Kidney glomerular epithelial cell (primary cell): ENCODE measurements at places on chromosomes 5 and 9.

- no peak for DNase-seq
These were observed 8.8 kb upstream of the GGTA1 start for GRCh38 chr9:121508415-121508814.

- DNase-seq: no peak
These were observed 379.3 kb downstream of the KDM4C start for GRCh38 chr9:7137040-7137439.

- no peak for DNase-seq
These were observed 685.1 kb downstream of the DTWD2 start for GRCh38 chr5:118303296-118303695.

- DNase-seq: no peak
These were observed 274.2 kb downstream of the BRINP1 start for GRCh38 chr9:119095072-119095471.

DNA sequence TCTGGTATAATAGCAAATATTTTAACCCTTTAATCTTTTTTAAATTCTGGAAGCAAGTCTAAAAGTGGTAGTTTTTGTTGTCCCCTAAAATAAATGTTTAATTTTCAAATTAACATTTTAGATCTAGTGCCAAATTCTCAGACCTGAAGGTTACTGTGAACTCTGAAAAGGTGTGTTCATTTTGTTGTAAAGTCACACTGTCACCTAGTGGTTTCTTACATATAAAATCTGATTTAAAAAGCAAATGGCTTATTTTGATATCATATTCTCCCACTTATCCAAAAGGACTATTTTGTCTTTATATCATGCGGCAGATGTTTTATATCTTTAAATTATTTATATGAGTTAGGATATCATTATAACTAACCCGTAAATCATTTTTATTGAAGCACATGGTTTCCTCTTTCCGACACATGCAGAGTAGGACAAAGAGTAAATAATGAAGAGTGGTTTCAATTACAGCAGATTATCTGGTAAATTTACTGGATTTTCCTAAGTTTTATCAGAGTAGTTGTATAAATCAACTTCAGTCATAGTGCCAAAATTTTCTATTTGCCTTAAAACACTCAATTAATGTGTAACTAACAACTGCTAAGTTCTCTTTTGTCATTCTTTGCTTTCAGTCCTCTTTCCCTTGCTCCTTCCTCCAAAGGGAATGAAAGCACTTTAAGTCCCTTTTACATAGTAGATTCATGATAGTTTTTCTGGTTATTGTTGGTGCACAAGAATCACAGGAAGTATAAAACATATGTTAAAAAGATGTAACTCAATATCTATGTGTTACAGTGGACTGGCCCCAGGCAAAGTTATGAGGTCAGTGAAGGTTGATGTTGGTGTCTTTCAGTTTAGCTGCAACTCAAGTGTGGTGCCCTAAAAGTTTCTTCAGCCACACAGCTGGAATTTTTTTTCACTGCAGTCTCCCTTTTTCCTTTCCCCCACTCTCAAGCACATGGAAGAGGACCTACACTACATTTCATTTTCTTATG, 189.6 kb downstream of the COX7C start:
- no peak for DNase-seq

- DNase-seq: no peak
These were observed 15.4 kb upstream of the UBAP1 start for GRCh38 chr9:34163434-34163833.

- DNase-seq: no peak
These were observed 378.0 kb upstream of the PRR16 start for GRCh38 chr5:120086081-120086480.

DNA sequence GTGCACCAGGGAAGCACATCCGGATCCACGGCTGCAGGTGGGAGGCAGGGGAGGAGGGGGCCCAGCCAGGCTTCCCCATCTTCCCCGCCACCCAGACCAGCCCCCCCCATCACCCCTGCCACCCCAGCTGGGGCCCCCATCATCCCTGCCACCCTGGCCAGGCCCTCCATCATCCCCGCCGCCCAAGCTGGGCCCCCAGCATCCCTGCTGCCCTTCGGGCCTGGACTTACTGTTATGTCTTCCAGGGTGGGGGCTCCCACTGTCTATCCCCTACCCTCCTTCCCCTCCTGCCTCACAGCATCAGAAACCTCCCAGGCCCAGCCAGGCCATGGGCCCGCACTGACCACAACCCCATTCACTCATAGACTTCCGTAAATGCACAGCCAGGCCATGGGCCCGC, 27.5 kb downstream of the SLC6A18 start:
- DNase-seq: no peak

GRCh38 chr5:139878093-139878492, 82.5 kb downstream of the PSD2 start:
- no peak for DNase-seq

- DNase-seq: no peak
These were observed 182.5 kb upstream of the PIK3R1 start for GRCh38 chr5:68033029-68033428.

DNA sequence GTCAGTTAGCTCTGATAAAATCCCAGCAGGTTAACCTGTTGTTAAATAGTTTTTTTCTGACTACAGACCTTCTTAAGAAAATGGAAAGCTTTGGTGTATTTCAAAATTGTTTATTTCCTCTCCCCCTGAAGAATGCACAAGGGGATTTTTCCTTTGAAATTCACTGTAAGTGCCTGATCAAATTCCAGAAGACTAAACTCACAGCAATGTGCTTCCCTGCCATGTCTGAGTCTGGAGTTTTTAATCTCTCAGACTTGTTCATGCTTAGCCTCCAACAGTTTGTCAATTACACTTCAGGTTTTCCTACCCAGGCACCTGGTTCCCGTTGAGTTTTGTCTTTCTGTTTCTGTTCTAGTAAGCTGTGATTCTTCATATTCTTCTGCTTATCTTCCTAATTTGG, 961.6 kb upstream of the CDH18 start:
- no peak for DNase-seq

GRCh38 chr5:88391991-88392390, 123.3 kb upstream of the TMEM161B start:
- no peak for DNase-seq

DNA sequence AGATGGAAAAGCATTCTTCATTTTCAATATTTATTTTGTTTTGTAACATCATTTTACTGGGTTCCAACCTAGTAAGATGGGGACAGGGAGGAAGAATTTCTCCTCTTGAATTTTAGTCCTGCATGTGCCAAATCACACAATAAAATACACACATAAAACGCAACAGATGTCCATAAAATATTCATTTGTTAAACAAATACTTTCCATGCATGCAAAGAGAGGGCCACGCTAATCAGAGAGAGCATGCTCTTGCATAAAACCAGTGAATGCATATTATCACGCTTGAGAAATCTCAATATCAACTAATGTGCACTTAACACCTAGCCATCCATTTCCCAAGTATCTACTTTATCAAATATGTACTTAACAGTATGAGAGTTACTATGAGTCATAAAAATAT, 212.6 kb upstream of the TARS1 start:
- DNase-seq: no peak

- no peak for DNase-seq
These were observed 317.5 kb downstream of the PIK3R1 start for GRCh38 chr5:68533051-68533450.

- no peak for DNase-seq
These were observed 41.5 kb downstream of the ERCC8 start for GRCh38 chr5:60903356-60903755.

DNA sequence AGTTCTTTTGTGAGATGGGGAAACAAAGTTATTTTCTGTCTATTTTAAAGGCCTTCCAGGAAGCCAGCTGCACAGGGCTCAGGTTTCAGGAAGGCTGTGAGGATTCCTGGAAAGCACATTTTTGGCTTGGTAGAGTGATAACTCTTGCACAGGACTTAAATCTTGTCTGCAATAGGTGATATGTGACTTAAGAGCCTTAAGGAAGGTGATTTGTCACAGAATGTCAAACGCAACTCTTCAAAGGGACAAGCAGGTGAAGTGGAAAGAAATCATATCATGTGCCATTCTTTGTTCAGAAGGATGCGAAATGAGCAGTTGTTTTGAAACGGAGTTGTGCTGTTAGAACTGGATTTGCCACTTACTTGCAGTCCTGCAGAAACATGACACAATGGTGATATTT, 459.3 kb downstream of the MAT2B start:
- DNase-seq: no peak

GRCh38 chr5:123265551-123265950, 157.7 kb downstream of the CEP120 start:
- no peak for DNase-seq
